NCI-H446 (cell line): ENCODE measurements at places on chromosomes 11 and 22.

DNA sequence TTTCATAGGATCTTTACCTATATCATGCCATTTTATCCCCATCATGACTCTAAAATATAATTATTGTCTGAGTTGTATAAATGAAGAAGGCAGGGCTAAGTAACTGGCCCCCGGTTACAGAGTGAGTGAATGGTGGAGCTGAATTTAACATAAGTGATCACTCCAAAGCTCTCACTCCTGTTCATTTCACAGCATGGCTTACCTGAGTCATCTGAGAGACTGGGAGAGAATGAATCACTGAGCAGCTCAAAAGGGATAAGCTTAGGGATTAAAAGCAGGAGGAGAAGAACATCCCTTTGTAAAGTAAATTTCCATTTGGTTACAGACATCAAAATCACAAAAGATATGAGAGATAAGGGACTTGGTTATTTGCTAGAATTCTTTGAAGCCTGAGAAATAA is 294.0 kb upstream of the CTSC start:
- DNase-seq: no peak

- no peak for DNase-seq
These were observed 95.3 kb downstream of the MED15 start for GRCh38 chr22:20602609-20603164.

- no peak for DNase-seq
These were observed 286.8 kb downstream of the BLID start for GRCh38 chr11:121829159-121829643.

DNA sequence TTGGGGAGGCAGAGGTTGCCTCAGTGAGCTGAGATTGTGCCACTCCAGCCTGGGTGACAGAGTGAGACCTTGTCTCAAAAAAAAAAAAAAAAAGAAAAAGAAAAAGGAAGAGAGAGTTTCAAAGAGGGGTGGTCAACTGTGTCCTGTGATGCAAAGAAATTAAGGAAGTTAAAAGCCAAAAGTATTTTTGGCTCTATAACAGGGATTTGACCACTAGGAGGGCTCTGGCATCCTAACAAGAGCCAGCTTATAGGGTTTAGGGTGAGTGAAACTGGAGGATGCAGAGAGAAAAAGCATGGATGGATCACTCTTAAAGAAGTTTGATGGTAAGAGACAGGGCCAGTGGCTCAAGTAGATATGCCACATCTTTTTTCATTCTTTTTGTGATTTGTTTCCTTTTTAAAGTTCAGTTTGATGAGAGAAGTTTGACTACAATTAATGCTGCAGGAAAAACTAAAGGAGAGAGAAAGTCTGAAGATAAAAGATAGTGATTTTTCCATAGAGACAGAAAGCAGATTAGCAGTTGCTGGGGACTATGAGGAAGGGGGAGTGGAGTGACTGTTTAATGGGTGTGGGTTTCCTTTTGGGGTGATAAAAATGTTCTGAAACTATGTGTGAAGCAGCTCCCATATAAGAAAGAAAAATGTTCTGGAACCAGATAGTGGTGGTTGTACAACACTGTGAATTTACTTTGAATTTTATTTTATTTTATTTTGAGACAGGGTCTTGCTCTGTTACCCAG is 11.1 kb upstream of the MICAL2 start:
- no peak for DNase-seq

GRCh38 chr11:130655300-130655699 is 206.9 kb downstream of the ADAMTS15 start:
- DNase-seq: no peak
